ENCODE measurements at places on chromosomes 12 and 14.

- no peak for DNase-seq
These were observed 85.1 kb upstream of the ARHGAP5 start for GRCh38 chr14:31992011-31992447.

GRCh38 chr12:18849761-18850160 lies 111.8 kb downstream of the CAPZA3 start:
- no peak for DNase-seq

DNA sequence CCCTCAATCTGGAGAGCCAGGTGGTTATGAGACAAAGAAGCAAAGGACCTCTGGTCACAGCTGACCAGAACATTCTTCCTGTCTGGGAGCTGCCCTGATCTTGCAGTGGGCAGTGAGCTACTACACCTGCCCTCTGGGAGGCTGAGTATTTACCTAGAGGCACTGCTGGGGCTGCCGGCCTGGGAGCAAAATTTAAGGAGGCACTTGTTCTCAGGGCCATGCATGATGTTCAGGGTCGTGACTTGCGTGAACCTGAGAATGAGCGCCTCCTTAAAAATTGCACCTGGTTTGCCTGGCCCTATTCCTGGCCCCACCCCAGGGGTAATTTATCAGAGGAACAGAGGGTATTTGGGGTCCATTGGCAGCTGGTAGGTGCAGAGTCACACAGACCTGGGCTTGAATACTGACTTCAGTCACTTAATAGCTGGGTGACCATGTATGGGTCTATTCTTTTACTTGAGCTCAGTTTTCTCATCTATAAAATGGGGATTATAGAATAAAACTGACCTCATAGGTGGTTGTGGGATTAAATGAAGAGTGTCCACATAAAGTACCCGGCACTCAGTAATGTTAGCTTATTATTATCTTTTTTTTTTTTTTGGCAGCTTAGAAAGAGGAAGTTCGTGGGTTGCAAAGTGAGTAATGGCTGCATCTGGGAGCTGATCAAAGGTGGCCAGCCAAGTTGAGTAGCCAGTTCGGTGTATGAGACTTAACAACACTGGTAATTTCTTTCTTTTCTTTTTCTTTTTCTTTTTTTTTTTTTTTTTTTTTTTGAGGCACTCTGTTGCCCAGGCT lies 107.4 kb upstream of the MED13L start:
- DNase-seq, result no peak

DNA sequence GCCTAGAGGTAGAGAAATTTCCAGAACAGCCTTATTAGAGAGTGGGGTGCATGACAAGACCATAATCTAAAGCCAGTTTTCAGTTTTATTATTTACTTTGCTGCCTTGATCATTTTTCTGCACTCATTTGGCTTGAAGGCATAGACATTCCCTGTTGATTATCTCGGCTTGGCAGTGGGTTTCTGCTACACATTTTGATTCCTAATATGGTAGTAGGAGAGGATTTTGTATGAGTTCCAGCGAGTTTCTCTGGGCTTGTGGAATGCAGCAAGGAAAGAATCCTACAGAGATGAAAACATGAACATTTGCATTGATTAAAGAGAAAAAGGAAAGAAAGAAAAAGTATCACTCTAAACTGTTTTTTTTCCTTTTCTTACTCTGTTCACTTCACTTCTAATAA lies 281.2 kb downstream of the PAWR start:
- no peak for DNase-seq

DNA sequence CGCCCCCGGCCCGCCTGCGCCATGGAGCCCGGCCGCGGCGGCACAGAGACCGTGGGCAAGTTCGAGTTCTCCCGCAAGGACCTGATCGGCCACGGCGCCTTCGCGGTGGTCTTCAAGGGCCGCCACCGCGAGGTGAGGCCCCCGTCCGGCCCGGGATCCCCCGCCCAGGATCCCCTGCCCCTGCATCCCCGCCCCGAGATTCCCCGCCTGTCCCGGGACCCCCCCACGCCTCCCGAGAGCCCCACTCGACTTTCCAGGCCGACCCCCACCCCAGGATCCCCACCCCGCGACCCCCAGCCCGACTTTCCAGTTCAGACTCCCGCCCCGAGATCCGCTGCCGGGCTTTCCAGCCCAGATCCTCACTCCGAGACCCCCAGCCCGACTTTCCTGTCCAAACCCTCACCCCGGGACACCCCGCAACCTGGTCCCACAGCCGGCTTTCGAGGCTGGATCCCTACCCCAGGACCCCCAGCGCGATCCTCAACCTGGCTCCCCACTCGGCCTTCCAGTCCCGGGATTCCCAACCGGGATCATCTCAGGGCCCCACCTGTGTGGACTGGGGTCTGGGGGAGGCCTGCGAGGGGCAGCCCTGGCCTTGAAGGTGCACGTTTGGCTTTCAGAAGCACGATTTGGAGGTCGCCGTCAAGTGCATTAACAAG lies 688 bp downstream of the ULK1 start:
- DNase-seq, result no peak

DNA sequence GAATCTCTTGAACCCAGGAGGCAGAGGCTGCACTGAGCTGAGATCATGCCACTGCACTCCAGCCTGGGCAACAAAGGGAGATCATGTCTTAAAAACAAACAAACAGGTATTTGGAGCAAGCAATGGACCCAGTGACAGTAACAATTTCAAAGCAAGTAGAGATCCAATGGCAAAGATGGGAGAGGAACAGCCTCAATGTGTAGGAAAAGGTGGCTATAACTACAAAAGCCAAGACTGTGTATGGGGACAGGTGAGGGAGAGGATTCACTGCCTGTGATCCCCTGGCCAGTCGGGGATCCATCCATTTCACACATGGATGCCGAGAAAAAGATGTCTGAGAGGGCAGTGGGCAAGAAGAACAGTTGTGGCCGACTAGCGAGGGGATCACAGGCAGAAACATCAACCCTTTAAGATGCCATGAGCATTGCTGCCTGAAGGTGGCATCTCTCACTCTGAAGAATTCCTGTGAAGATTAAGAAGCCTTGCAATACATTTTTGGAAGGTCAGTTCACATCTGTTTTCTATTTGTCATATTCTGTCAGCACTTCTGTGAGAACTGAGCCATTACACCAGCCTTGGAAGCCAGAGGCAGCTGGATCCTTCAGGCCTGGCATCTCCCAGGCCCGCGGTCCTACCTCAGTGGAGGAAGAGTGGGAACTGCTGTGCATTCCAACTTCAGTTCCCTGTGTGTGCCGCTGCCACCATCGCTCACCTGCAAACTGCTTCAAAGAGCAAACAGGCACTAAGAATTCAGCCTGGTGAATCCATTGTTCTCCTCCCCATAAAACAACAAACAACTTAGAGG lies 54.5 kb upstream of the FRS2 start:
- DNase-seq, result no peak

DNA sequence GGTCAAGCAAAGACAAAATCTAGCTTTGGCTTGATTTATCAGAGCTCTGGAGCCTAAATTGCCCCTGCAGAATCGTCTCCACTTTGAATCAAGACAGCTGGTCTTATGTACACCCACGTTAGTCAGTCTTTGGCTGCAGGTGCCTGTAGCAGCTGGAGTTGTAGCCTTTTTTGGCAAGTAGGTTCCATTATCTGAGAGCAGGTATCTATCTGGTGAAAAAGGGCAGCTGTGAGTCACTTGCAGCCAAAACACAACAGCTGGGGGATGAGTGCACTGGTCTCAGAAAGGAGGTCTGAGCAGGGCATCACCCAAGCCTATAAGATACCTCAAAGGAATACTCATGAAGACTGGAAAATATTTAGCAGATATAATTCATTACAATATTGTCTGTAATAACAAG lies 43.6 kb upstream of the KCNH5 start:
- DNase-seq, result no peak

DNA sequence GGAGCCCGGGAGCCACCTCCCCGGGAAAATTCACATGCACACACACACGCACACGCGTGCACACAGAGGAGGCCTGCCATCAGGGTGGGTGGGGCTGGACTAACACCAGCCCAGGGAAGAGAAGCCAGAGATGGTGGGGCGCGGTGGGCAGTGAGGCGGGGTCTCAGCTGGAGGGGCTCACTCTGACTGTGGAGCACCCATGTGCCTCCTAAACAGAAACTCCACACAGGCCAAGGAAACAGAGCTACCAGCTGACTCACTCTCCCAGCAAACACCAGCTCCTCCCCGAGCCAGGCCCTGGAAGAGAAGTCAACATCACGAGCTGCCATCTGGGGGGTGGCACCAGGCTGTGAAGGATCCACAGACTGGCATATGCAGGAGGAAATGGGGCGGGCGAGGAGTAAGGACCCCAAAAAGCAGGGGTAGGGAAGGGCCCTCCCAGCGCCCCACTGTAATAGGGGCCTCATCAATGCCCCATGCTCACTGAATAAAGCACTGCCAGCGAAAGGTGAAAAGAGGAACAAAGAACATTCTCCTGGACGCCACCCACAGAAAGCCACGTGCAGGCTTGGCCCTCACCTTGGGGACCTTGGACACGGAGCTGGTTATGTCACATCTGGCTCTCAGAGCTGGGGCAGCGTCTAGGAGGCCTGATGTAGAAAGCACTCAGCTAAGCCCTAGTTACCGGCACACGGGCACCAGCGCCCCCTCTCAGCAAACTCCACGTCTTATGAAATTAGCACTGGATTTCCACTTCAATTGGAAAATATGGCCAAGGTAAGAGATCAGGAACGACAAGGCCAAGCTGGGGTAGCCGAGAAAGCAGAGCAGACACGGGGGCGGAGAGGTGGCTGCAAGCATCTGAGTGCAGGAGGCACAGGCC lies 8.4 kb upstream of the INF2 start:
- no peak for DNase-seq

DNA sequence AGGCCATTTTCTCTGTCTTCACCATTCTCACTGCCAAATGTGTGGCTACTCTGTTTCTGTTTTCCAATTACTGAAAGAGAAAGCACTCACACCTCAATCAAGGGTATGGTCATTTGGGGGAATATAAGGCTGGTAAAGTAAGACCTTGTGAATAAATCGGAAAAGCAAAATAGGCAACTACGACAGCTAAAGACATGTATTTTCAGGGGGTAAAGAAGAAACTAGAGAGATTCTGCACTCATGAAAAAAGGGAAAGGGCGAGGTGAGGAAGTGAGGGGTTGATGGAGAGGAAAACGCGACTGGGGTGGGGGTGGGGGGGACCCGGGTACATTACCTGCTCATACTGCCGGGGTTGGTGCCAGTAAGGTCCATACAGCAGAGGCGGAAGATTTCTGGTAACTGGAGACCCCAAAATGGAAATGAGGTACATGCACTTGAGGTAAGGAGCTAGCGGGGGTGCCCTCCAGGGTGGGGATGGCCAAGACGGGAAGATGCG lies 19.3 kb downstream of the CHD8 start:
- DNase-seq, result no peak

DNA sequence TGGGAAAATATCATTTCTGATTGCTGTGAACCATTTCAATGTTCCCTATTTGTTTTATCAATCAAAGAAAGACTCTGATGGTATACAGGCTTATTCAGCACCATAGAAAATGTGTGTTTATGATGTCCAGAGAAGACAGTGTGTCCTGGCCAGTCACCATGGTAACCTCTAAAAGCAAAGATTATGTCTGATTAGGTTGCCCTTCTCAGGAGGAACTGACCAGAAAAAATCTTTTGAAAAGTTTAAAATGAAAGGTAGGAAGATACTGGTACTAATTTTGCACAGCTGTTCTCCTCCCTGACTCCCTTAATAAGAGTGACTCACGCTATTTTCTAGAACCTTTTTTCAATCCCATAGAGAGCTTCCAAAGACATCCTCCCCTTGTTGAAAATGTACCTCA lies 391.8 kb upstream of the DCN start:
- no peak for DNase-seq

DNA sequence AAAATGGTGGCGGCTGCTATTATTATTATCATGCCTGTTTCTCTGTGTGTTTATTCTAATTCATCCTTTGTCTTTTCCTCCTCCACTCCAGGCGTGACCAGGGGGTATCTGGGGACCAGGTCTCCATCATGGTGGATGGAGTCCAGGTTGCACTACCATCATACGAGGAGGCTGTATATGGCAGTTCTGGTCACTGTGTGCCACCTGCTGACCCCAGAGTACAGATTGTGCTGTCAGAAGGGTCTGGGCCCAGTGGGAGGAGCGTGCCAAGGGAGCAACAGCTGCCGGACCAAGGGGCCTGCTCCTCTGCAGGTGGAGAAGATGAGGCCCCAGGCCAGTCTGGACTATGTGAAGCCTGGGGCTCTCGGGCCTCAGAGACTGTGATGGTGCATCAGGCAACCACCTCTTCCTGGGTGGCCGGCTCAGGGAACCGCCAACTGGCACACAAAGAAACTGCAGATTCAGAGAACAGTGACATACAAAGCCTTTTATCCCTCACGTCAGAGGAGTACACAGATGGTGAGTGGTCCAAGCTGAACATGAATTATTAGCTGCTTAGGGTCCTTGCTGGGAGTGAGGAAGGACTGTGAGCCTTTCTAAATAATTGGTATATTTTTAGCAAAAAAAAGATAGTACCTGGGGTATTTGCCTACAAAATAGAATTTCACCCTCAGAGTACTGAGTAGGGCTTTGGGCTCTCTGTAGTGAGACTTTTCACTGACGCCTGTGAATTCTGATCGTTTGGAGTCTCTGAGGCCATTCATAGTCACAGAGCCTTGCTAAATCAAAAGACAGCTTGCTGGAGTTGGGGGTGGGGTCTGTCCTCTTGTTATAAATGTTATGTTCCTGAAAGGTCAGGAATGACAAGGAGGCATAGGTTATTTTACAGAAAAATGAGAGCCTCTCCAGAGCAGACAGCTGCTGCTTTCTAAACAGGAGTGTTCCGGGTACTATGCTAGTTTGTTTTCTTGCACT lies 58.1 kb upstream of the SRSF5 start:
- peak; percentile 36 for DNase-seq

GRCh38 chr12:68462803-68463202 lies 130.6 kb upstream of the MDM1 start:
- DNase-seq, result no peak

GRCh38 chr12:12004524-12004923 lies 66.2 kb upstream of the BCL2L14 start:
- DNase-seq, result no peak

Data from stimulated activated CD4-positive, alpha-beta T cell treated with anti-CD3 and anti-CD28 coated beads, Interleukin-2, amount 100 ng/mL, for 24 hours (primary cell).